Substantia nigra (tissue), 51 donors: ENCODE measurements at places on chromosomes 13 and 19.

DNA sequence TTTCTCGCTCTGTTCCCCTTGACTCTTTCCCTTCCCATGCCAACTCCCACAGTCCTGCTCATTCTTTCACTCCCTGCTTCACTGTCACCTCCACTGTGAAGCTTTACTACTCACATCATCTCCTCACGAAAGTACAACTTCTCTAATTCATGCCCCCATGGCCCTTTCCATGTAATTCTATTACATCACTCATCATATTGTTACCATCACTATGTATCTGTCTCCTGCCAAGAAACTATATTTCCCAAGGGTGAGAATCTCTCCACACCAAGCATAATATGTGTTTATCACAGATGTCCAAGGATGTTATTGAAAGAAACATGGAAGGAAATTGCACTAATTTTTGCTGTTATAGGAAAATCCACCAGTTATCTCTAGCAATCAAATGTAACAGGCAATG is 37.2 kb upstream of the LRCH1 start:
- no peak for DNase-seq

- DNase-seq = no peak
Observed at GRCh38 chr13:27496536-27497273, 46.3 kb upstream of the MTIF3 start.

GRCh38 chr19:33879818-33880575 is 83.3 kb downstream of the KCTD15 start:
- no peak for DNase-seq

- no peak for DNase-seq
Observed at GRCh38 chr19:16853066-16853465, 23.9 kb downstream of the SIN3B start.
